ENCODE measurements at places on chromosomes 4 and X.

GRCh38 chr4:182625193-182625592, 292.0 kb downstream of the DCTD start:
- DNase-seq: no peak

DNA sequence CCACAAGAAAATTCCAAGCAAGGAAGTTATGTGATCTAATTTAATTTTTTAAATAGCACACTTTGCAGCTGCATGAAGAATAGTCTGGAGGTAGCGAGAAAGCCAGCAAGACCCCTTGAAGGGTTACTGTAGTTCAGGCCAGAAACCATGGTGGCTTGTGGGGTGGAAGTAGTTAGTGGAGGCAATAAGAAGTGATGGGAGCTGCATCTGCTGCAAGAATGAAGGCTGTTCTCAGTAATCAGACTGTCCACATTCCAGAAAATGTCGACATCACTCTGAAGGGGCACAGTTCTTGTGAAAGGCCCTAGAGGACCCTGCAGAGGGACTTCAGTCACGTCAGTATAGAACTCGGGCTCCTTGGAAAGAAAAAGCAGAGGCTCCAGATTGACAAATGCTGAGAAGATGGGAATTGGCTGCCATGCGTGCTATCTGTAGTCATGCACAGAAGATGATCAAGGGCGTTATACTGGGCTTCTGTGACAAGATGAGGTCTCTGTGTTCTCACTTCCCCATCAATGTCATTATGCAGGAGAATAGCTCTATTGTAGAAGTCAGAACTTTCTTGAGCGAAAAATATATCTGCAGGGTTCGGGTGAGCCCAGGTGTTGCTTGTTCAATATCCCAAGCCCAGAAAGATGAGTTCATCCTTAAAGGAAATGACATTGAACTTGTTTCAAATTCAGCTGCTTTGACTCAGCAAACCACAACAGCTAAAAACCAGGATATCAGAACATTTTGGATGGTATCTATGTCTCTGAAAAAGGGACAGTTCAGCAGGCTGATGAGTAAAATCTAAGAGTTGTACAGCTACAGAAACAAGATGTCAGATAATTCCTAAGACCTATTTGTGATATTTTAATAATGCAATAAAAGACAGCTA, 254.2 kb downstream of the CBR4 start:
- no peak for DNase-seq

GRCh38 chr4:167380964-167381363, 146.7 kb upstream of the SPOCK3 start:
- peak; percentile 23 for DNase-seq

- DNase-seq: no peak
These were observed 4.0 kb downstream of the SRPX start for GRCh38 chrX:38216642-38217041.

DNA sequence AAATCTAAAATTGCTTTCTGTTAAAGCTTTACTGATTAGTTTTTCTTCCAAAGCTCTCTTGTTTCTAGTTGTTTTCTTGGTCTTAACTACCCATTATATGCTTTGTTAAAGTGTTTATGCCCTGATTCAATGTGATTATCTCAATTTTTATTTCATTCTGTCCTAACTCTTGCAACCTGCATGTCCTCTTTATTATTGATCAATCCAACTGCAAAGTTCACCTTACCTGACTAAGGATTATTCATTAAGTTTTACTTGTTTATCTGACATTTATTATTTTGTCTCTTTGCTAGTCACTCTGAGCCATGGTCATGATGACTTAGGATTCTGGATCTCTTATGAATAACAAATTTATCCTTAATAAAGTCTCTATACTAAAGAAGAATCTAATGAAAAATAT, 15.8 kb downstream of the UGT2B10 start:
- no peak for DNase-seq

DNA sequence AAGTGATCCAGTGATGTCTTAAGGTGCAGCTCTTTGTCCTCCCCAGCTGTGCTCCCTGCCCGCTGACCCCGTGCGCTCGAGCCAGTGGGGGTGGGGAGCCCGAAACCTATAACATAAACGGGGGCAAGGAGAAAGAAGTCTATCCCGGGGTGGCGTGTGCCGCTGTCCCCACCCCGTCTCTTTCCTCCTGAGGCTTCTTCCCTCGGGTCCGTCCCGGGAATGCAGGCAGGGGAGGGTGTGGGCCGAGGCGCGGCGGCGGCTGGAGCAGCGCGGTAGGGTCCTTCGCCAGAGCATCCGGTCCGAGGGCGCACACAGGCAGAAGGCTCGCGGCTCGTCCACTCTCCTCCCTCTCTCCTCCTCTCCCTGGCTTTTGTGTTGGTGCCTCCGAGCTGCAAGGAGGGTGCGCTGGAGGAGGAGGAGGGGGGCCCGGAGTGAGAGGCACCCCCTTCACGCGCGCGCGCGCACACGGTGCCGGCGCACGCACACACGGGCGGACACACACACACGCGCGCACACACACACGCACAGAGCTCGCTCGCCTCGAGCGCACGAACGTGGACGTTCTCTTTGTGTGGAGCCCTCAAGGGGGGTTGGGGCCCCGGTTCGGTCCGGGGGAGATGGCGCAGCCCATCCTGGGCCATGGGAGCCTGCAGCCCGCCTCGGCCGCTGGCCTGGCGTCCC, at the start of gene RAB33A:
Gene RAB33A, plus strand, starts transcription at position 517 of the 681 bp plus-strand sequence. Its CDS starts 101 bp downstream, at position 618.
- DNase-seq: peak; percentile 62

DNA sequence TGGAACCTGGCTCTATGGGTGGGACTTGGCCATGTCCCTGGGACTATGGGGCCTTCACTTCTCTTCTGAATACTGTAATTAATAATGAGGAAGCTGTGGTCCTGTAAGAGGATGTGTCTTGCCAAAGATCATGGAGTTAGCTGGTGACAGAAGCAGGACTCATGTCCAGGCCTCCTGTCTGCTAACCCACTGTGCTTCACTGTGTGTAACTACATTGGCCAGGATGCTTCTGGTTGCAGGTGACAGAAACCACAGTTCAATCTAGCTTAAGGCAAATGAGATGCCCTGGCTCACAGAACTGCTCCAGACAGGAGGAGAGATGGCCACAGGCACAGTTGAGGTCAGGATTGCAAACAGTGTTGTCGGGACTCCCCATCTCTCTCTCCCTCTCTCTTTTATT, 3.1 kb downstream of the MTMR1 start:
- DNase-seq: peak; percentile 12

DNA sequence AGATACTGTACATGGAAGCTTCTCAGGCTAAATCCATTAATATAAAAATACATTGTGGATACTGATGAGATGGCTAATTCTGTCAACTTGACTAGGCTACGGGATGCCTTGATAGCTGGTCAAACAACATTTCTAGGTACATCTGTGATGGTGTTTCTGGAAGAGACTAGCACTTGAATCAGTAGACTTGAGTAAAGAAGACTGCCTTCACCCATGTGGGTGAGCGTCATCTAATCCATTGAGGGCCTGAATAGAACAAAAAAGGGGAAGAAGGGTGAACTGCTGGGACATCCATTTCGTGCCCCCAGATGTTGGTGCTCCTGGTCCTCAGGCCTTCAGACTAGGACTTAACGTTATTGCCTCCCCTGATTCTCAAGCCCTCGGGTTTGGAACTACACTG, 3.7 kb upstream of the SRP72 start:
- no peak for DNase-seq

DNA sequence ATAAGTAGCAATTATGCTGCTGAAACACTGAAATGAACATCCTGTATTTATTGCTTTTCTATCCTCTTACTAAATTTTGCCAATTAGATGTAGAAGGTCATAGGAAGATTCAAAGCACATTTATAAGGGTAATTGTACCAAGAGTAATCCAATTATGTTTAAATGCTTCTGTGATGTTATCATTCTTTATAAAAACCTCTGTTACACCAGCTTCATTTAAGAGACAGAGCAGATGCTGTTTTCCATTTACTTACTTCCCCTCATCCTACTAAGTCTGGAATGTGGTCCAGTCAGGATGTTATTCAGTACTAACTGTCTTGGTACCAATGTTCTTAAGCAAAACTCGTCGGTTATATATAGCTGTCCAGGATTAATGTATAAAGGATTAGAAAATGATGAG, 539.6 kb downstream of the PDHA2 start:
- DNase-seq: no peak

- DNase-seq: peak; percentile 78
These were observed 1.7 kb downstream of the PHF8 start for GRCh38 chrX:54042609-54043021.

Measured in OCI-M1 (cell line).